ENCODE measurements at places on chromosomes 13 and 19.

DNA sequence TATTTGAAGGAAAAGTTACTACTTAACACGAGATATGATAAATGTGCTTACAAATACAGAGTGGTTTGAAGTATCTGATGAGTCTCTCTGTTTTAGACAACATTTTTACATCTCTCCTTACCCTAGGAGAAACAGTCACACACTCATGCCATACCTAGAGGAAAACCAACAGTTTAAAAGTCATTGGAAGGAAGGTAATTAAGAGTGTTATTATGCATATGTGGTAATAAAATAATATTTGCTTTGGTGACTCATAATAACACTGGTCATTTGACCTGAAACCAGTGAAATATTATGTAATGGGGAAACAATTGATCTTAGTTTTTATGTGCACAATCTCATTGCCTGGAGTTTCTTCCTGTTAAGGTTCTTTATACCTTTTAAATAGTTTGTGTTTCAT lies 136.9 kb upstream of the SOX21 start:
- DNase-seq: no peak

DNA sequence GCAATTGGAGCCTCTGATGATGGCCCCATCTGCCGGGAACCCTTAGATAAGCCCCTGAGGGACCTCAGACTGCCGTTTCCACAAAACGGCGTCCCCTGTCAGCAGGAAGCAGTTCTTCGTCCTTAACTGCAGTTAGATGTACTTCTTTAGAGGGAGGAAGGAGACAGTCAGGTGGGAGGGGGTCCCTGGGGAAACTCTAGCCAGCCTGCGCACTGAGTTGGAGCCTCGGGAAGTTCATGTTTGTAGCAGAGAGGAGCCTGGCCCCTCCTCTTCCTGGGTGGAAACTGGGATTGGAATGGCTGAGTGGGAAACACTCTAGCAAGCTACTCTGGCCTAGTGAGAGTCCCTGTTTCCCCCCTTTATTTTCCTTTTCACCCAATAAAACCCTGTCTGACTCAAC lies 612.4 kb downstream of the PCDH9 start:
- no peak for DNase-seq

DNA sequence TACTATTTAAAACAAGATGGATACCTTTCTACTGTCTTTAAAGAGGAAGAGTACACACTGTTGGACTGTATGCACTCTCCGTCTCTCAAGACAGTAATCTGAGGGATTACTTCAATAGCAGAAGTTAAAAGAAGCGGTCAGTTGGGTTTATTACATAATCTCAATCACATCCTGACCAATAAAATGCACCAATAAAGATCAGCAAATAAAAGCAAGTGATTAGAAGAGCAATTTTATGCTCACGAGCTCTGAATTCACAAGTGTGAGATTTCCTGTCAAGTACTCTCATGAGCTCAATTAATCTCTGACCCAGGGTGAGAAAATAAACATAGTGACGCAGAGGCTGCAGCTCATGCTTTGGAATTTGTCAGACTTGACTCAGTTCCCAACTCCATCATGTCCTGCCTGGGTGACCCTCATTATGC lies 12.2 kb downstream of the ABCC4 start:
- no peak for DNase-seq

DNA sequence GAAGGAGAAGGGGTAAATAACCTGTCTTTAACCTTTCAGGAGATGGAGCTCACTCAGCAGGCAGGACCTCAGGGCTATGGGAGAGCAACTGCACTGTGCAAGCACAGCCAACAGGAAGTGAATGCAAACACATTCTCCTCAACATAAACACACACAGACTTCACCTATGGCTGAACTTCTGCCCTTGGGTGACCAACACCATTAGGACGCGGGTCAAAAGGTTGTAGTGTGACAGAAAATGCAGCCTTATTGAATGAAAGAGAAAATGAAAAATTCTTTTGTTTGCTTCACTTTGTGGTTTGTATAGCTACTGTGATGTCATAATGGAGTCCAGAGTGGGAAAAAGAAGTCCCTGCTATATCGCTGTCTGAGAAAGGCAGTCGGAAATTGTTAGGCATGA lies 323.0 kb downstream of the NDFIP2 start:
- DNase-seq: no peak

- no peak for DNase-seq
Observed at GRCh38 chr13:28981530-28981929, 161.4 kb downstream of the MTUS2 start.

GRCh38 chr13:28147495-28147894 lies 9.2 kb downstream of the PAN3 start:
- DNase-seq: no peak

DNA sequence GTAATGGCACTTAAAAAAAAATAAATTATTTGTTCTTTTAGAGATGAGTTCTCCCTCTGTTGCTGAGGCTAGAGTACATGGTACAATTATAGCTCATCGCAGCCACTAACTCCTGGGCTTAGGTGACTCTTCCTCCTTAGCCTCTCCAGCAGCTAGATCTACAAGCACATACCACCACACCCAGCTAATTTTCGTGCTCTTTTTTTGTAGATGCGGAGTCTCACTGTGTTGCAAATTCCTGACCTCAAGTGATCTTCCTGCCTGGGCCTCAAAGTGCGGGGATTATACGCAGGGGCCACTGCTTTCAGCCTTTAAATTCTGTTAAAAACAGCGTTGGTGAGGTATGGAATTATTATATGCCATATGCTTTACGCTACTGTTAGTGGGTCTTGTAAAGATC lies 2034.0 kb downstream of the OLFM4 start:
- no peak for DNase-seq

DNA sequence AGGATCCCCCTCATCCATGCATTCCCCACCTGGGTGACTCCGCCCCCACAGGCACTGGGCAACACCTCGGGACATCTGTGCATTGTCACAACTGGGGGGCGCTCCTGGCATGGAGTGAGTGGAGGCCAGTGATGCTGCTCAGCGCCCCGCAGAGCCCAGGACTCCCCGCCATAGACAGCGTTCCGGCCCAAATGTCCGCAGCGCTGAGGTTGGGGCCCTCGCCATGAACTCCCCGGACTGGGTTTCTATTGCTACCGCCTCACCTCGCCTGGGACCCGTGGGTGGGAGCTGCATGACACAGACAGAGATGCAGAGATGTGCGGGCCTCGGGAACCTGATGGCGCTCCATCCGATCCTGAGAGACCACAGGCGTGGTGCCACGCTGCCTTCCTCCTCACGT lies 4.6 kb downstream of the FZR1 start:
- DNase-seq: no peak

DNA sequence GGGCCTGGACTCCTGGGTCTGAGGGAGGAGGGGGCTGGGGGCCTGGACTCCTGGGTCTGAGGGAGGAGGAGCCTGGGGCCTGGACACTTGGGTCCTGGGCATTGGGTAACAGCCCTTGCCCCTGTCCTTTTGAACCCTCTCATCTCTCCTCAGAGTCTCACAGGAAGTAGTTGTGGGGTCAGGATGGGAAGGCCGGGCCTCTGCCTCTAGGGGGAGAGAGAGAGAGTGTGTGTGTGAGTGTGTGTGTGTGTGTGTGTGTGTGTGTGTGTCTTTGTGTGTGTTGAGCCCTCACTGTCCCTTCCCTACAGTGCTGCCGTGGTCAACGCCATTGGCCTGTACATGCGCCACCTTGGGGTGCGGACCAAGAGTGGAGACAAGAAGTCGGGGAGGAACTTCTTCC lies 10.9 kb downstream of the ARHGEF1 start:
- DNase-seq: no peak

DNA sequence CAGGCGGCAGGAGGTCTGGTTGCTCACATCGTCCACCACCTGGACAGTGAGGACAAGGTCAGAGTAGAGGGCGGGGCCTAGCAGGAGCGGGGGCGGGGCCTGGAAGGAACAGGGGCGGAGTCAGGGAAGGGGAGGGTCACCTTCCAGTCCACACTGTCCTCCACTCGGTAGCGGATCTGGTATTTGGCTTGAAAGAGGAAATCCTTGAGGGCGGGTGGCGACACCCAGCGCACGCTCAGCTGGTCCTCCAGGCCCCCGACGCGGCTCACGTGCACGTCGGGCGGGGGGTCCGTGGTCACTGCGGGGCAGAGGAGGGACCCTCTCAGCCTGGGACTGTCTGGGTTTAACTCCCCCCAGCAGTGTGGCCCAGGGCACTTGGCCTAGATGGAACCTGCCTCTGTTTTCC lies 8.2 kb downstream of the REX1BD start:
- no peak for DNase-seq

- DNase-seq: no peak
Observed at GRCh38 chr19:45847663-45848062, 15.3 kb downstream of the SYMPK start.

GRCh38 chr13:99867535-99868257 lies 103.9 kb downstream of the ZIC5 start:
- no peak for DNase-seq

GRCh38 chr13:22422712-22423111 lies 751.8 kb downstream of the FGF9 start:
- no peak for DNase-seq

GRCh38 chr19:51594774-51595109 lies 23.7 kb downstream of the ZNF175 start:
- DNase-seq: no peak

GRCh38 chr13:64510747-64511146 lies 2719.4 kb downstream of the PCDH9 start:
- DNase-seq: no peak

GRCh38 chr13:82298106-82298505 lies 1584.2 kb downstream of the SLITRK1 start:
- DNase-seq: no peak

GRCh38 chr13:41137951-41138350 lies 5.3 kb upstream of the KBTBD6 start:
- no peak for DNase-seq

DNA sequence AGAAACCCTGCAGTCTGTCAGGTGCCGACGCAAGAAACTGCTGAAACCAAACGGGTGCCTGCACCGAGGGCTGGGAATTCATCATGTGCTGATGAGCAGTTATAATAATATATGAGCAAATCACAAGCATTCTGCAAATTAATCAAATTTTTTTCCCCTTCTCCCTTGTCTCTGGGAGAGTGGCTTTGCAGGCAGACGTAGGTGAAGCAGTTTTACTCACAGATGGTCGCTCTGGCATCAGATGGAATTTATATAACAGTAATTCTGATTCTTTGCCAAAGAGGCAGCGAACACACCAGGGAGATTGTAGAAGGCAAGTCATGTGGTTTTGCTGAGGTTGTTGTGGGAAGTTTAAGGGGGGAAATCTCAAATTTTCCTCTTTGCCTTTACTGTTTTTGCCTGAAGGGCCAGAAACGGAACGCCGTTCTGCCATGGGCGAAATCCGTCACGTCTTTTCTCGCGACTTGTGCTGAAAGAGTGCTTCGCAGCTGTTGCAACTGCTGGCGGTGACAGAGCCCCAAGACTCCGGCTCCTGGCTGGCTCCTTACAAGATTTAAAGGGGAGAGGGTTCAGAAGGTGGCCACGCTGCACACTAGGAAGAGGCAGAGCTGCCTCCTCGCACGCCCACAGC lies 320.1 kb downstream of the ZNF536 start:
- DNase-seq: peak; percentile 50

GRCh38 chr13:79522583-79522982 lies 41.6 kb downstream of the NDFIP2 start:
- no peak for DNase-seq

DNA sequence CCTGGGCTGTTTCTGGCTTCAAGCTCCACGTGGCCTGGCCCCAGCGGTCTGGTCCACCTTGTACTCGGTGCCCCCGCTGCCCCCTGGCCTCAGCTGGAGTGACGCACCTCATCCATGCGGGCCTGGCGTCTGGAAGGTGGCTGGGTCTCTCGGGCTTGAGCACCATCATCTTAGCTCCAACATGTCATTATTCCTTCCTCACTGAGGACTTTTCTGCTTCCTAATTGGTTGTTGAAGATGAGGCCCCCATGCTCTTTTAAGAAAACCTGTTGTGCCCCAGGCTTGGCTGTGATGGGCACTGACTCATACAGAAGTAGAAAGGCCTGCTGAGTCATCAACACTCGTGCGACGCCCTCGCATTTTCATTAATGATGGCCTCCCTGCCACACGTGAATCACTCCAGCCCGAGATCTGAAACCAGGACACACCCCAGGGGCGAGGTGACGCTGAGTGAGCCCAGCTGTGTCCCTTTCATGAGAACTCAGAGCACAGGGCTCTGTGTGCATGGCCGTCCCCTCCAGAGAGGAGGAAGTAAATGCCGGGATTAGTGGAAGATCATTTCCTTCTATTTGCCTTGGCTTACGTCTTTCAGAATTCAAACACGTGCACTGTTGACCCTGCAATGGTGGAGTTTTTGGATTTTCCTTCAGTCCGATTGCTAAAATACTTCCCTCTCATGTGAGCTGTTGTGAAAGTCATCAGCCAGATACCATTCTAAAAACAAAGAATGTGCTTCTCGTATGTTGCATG lies 14.0 kb upstream of the GJA3 start:
- no peak for DNase-seq

DNA sequence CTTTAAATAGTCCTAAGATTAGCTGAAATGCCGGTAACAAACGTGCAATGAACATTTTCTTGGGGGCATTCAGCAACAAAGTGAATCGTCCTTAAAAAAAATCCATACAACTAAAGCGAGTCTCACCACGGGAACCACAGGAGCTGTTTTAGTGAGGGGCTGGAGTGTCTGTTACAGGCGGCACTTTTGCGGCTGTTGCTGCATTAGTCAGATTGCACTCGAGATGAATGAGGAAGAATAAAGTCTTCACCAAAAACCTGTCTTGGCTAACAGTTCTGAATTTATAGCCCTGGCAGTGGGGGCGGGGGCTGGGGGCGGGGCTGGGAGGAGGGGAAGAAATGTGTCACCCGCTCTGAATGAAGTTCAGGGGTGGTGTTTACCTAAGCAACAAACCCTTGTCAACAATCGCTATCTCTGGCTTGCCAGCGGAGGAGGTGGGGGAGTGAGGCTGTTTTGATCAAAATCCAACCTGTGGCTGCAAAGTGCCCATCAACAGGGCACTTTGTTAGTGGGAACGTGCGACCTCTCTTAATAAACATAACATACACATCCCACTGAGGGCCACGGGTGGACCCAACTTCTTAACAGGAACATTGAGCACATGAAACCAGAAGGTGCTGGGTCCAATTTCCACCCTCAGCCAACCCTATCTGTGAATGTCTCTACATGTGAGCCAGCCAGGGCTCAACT lies 44.5 kb downstream of the RFX2 start:
- DNase-seq: no peak

DNA sequence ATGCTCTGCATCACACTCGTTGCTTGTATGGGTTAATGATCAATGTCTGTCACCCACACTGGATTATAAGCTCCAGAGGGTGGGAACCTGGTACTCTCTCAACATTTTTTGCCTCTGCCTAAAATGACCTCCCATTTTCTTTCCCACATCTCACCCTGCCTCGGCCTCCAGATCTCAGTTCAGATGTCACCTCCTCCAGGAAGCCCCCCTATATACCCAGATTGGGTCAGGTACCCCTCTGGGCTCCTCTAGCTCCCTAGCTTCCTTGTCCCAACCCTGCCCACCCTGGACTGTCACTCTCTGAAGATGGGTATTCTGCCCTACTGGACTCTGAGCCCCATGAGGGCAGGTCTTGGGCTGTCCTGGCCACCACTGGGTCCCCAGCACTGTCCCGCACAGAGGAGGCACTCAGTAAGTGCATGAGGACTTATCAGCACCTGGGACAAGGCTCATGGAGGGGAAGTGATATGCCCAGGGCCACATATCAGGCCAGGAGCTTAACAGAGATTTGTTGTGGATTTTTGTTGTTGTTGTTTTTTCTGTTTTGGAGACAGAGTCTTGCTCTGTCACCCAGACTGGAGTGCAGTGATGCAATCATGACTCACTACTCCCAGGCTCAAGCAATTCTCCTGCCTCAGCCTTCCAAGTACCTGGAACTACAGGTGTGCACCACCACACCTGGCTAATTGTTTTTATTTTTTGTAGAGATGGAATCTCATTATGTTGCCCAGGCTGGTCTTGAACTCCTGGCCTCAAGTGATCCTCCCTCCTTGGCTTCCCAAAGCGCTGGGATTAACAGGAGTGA lies 23.8 kb downstream of the PRKD2 start:
- no peak for DNase-seq

Data from DMS 273 treated with DMSO at 0.1 percent for 48 hours (cell line).